ENCODE measurements at places on chromosomes 3 and 15.
A peak's percentile ranks its signal among the peaks of the same experiment; 100 is the strongest.

DNA sequence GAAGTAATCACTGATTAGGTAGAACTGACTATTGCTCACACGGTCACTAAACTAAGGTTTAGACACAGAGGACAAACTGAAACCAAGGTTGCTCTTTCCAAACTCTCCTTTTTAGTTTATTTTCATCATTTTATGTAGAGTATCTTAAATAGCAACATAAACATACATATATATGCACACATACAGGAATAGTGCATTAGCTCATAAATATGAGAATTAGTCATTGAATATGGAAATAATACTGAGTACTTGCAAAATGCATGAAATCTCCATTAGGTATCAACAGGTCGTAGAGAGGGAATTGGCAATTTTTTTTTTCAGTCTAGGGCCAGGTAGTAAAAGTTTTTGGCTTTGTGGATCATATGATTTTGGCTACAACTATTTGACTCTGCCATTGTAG lies 557.1 kb downstream of the NLGN1 start:
- no peak for DNase-seq

- peak; percentile 11 for DNase-seq
Measured at GRCh38 chr15:76208786-76209424, 102.4 kb downstream of the ETFA start.

GRCh38 chr15:45139770-45140169 lies 10.0 kb downstream of the DUOX1 start:
- DNase-seq = no peak

- DNase-seq = no peak
Measured at GRCh38 chr15:76071806-76072205, 12.0 kb downstream of the TMEM266 start.
